Activated T-cell treated with anti-CD3 and anti-CD28 coated beads, Interleukin-2, amount 50 U/mL, for 4 hours (primary cell): ENCODE measurements at places on chromosomes 7 and 10.
A peak's percentile ranks its signal among the peaks of the same experiment; 100 is the strongest.

GRCh38 chr7:133822001-133822641 is 305.0 kb upstream of the LRGUK start:
- DNase-seq: no peak

GRCh38 chr7:19489162-19489820 is 219.5 kb downstream of the POLR1F start:
- no peak for DNase-seq

DNA sequence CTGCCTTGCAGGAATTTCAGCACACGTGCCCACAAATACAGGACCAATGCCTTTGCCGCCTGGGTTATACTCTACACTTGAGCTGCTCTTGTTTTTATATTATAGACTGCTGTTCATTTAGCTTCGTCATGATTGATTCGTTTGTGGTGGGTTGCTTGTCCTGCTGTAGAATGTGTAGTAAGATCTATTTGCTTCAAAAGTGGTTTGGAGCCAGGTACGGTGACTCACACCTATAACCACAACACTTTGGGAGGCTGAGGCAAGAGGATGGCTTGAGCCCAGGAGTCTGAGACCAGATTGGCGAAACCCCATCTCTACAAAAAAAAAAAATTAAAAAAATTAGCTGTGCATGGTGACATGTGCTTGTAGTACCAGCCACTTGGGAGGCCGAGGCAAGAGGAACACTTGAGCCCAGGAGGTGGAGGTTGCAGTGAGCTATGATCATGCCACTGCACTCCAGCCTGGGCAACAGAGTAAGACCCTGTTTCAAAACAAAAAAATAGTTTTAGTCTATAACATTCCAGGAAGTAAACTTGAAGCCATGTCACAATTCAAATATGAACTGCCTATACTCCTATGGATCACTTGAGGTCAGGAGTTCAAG is 9.0 kb upstream of the RHBDD2 start:
- no peak for DNase-seq

DNA sequence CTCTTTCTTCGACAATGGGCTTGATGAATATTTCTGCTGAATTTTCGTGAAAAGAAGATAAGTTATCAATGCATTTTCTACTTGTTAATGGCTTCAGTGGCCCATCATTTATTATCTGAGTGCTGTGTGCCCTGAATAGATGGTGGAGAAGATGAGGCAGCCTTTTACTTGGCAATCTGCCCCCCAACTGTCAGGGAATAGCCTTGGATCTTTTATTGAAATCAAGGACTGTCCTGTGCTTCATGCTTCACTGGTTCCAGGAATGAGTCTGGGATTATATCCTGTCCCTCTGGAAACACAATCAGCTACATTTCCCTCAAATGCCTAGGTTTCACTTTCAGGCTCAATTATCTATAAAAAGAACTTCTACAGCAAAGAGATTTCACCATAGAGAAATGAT is 75.9 kb upstream of the NXPH1 start:
- DNase-seq: no peak

- DNase-seq: peak; percentile 45
Observed at GRCh38 chr7:73718438-73718881, 1.0 kb downstream of the STX1A start.

- DNase-seq: no peak
Observed at GRCh38 chr10:129809841-129810240, 154.2 kb downstream of the EBF3 start.

GRCh38 chr10:73588656-73589055 is 2.5 kb downstream of the USP54 start:
- no peak for DNase-seq

DNA sequence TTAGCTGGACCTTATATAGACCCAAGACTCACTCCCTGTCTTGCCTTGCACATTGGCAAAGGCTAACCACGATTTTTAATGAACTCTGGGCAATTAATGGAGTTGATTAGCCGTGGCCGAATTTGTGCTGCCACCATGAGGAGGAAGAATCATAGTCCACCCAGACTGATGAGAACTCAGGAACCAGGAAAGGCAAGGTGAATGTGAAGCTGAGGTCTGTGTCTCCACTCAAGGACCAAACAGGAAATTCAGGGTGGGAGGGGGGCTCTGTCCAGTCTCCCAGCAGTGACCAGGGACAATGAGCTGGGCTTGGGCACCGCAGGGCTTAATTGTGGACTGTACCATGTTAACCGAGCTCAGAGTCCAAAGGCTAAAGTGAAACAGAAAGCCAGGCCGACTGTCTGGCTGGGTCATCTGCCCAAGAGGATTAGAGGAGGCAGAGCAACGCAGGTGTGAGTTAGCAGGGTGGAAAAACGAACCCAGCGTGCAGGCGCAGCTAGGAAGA is 127.0 kb upstream of the JCAD start:
- DNase-seq: no peak
